ENCODE measurements at places on chromosomes 3 and 15.
A peak's percentile ranks its signal among the peaks of the same experiment; 100 is the strongest.

DNA sequence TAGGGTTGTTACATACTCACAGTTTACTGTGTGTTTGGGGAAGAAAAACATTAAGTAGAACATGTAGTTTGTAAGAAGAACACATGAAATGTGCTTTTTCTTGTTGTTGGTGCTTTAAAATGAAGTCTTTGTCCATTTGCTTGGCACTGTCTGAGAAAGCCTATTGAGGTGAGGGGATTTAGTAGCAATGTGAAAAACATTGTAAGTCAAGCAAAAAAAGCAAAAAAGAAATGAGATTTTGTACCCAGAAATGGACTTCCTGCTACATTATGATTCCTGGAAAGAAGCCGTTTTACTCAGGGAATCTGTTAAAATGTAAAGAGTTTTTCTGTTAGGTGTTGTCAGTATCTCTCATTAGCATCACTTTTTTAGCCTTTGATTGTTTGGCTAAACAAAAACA lies 59.9 kb downstream of the KAT2B start:
- no peak for DNase-seq

GRCh38 chr3:9077029-9077428 lies 113.8 kb upstream of the RAD18 start:
- no peak for DNase-seq

DNA sequence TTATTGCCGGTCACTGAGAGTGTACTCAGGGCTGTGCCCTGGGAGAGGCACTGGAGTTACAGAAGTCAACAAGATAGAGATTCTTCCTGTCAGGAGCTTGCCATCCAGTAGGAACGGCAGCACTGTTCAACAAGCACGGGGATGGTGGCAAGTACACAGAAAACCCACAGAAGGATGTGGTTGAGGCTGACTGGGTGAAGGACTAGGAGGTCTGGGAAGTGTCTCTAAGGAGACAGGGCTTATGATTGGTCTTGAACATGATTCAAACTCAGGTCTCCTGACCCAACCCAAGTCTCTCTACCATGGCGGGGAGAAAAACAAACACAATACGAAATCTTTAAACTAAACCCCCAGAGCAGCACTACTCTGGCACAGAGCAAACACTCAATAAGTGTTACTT lies 37.6 kb downstream of the ERICH6 start:
- no peak for DNase-seq

DNA sequence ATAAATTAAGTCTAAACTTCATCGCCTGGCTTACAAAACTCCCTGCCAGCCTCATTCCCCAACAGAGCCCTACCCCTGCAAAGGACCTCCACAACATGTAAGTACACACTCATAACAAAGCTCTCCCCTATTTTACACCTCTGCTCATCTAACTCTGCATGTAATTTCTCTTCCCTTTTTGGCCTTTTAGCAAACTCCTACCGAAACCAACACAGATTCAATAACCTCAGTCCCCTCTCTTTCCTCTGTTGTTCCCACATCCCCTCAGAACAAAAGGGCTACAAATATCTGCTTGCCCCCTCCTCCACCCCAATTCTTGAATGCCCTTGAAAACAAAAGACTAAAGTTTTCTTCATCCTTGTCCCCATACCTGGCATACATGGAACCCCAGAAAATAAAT lies 662 bp downstream of the UBL7 start:
- DNase-seq, result no peak

GRCh38 chr3:132522353-132522752 lies 74.7 kb upstream of the ACKR4 start:
- DNase-seq, result no peak

- no peak for DNase-seq
These were observed 5.1 kb downstream of the SEC13 start for GRCh38 chr3:10315771-10316344.

DNA sequence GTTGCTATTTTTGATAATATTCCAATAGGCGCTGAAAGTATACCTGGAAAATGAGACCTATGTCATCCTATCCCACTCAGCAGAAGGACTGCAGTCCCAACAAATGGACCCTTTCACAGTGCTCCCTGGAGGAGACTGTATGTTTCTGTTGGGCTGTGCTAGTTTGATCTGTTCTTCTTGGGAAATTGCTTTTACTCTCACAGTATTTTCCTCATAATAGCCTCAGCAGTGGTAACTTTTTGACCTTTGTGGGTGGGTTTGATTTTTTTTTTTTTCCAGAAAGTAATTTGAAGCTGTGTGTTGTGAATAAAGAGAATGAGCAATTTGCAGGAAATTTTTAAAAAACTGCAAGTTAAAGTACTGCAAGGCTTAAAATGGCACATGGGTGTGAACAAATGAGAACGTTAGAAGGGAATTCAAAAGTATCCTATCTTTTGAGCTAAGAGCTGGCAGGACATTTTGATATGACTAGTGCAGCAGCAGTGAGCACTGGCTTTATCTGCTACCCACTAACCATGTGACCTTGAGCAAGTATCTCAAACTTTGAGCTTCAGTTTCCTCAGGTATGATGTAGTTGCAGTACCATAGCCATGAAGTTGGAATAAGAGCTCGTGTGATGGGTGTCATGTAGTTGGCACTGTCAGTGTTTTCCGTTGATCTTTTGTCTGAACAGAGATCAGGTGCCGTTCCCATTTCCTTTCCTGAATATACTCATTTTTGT lies 118.4 kb downstream of the ATG7 start:
- DNase-seq, result no peak

GRCh38 chr3:130935761-130936492 lies 42.0 kb downstream of the ATP2C1 start:
- DNase-seq, result no peak

GRCh38 chr3:34008191-34008590 lies 209.8 kb downstream of the PDCD6IP start:
- no peak for DNase-seq

GRCh38 chr15:28911310-28911931 lies 25.6 kb downstream of the APBA2 start:
- DNase-seq, result no peak

DNA sequence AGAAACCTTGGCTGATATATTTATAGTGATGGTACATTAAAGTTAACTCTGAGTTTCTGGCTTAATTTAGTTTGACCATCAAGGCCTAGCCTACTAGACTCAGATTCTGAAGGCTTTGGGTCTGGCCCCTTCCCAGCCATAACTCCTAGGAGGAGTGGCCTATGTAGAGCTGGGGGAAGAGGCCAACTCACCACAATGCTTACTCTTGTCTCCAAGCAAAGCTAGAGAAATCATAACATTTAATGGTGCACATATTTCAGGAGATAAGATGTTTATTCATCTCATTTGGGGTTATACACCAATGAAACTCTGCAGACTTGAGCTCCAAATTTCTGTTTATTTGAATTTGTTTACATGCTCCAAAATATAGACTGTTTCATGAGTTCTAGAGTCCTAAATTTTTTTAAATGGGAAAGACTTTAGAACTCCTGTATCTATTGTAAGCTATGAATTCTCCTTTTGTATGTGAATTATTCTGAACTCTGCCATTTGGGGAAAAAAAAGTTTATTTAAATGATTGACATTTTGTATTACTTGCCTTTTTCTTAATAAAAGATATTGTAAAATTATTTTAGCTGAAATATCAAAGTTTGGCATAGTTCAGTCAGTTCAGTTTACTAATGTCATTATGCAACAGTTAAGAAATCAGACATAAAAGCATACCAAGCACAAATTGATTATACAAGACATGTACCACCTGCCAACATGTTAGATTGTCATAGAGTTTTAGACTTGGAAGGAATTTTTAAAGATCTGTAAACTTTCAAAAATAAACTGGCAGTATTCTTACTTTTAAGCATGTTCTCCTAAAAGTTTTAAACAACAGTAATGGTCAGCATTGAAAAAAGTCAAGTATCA lies 143.4 kb upstream of the NR2E3 start:
- DNase-seq, result no peak

GRCh38 chr3:189625071-189625470 lies 6.1 kb upstream of the TP63 start:
- no peak for DNase-seq

DNA sequence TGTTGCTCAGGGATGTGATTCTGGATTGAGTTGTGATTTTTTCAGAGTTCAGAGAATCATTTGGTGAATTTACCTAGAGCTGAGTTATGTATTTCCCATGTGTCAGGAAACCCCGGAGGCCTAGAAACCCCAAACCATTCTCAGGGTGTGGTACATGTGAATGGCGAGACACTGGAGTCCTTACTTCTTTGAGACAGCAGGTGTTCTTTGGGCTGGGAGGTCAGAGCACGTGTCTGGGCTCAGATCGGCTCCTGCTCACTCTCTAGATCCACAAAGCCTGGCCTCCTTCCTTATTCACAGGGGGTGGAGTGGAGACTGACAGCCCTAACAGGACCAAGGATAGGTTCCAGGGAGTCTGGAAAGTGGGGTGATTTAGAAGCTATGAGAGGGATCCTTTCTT lies 145.8 kb downstream of the CHDH start:
- no peak for DNase-seq

DNA sequence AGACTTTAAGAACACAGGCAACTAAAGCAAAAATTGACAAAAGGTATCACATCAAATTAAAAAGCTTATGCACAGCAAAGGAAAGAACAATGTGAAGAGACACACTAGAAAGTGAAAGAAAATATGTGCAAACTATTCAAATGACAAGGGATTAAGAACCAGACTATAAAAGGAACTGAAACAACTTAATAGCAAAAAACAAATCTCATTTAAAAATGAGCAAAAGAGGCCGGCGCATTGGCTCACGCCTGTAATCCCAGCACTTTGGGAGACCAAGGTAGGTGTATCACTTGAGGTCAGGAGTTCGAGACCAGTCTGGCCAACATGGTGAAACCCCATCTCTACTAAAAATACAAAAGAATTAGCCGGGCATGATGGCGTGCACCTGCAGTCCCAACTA lies 14.4 kb downstream of the NGLY1 start:
- no peak for DNase-seq

DNA sequence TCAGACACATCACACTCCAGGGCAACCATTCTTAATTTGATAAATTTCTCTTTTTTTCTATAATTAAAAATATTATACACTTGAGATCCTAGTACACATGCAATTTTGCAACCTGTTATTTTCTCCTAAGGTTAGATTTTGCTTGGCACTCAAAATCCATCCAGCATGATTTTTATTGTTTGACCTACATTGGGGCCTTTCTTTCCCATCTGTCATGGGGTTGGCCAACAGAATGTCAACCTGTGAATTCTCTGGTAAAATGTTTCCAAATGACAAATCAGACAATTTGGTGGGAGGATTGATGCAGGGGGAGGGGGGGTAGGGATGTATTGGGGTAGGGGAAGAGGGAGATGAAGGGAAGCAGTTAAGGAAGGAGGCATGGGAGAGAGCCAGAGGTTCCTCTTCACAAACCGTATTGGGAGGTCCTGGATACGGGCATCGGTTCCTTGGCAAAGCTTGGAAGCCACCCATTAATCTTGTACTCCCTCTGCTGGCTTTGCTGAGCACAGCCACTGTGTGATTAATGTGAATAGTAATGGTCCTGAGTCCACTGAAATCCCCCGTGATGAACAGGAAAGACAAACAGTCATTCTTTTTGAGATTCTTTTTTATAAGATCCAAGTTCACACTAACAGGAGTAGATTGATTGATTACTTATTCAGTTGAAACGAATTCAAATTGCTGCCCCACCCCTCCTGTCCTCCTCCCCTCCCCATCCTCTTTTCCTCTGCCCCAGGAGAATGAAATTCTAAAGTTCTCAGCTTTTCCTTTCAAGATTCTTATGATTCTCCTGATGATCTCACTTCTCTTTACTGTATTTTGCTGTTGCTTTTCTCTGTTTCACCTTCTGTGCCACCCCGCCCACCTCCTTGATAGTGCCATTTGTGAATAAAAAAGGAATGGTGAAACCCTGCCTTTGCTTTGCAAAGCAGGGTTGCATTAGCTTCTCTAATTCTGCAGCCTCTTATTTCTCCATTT lies 82.2 kb upstream of the SLC25A26 start:
- no peak for DNase-seq

GRCh38 chr3:98875535-98875934 lies 26.0 kb downstream of the DCBLD2 start:
- DNase-seq, result no peak

DNA sequence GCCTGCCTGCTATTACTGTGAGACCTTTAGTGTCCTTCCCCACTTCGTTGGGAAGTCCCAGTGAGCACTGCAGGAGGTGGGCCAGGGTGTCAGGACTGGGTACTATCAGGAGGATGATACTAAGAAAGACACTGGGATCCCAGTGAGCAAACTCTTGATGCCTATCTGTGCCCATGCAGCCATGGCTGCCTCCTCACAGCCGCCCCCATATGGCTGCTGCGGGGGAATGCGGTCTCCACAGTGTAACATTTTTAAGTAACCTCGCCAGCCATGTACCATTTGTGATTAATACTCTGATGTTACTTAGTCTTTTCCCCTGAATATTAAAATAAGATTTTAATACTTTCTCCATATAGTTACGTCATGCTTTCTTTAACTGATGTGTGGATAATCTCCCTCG lies 312.2 kb downstream of the RYR3 start:
- DNase-seq, result no peak

GRCh38 chr3:164096352-164096751 lies 981.9 kb downstream of the SI start:
- DNase-seq, result no peak

- DNase-seq, result no peak
These were observed 268.2 kb upstream of the LYSMD4 start for GRCh38 chr15:100001405-100001804.

DNA sequence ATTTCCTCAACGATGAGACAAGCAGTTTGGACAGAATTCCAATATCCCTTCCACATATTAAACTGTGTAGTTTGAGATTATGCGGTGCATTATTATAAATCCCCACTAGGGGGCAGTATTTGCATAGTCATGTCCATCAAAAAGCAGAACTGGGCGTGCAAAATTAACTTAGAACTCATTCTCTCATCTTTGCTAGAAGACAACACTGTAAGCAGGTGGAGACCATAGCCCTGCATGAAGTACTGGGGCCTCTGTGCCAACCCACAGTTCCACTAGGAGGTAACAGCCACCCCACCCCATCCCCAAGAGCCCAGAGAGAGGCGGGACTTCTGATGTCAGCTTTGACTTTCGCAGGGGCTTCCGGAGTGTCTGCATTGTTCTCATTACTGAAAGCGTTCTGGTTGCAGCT lies 106.6 kb upstream of the TMC3 start:
- peak; percentile 60 for DNase-seq

- no peak for DNase-seq
These were observed 406.1 kb upstream of the ONECUT1 start for GRCh38 chr15:53196242-53196641.

DNA sequence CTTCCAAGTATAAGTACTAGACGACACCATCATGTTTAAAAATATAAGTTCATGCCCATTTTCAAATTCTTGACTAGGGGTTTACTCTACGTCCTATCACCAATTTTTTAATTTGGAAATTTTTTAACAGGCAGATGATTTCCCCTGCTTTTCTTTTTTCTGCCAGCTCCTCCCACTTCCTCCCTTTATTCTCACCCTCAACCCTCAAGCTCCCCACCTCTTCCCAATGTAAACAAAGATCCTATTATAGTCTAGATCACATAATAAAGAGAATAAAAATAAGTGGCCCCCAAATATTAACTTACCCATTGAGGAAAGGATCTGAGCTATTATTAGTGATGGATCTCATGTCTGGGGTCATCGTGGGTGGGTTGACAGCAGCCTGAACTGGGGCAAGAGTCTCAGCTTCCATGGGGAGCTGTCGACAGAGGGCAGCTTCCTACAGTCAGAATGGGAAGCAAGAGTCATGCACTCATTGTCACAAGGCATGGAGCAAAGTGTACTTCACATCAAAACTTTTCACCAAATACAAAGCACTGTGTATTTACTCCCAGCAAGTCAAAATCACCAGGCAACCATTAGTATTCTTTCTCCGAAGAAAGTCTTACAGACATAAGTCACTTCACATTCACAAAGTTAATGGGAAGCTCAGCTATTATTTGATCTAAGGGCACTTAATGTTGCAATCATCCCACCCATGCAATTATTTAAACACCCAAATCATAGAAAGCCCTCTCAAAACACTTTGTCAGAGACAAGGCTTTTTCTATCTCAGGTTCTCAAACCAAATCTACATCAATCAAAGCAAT lies 53.2 kb downstream of the TM4SF4 start:
- DNase-seq, result no peak

Measured in NCI-H446 treated with DMSO at 0.1 percent for 48 hours (cell line).